ENCODE measurements at places on chromosomes 4 and X.

DNA sequence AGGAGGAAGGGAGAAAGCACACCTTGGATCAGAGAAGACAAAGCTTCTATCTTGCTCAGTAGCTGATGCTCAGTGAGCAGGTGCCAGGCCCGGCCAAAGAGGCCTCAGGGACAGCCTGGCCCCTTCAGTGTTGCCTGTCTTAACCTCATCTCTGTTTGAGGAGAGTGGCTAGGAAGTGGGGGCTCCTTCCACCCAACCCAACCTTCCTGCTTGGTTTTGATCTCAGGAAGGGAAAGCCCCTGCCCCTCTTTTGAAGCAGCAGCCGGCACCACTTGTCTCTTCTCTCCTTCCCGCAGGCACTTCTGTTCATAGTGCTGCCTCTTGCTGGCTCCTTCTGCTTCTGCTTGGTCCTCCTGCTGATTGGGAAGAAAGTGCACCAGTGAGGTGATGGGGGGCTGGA, 2.4 kb upstream of the AFF2 start:
- DNase-seq = no peak

DNA sequence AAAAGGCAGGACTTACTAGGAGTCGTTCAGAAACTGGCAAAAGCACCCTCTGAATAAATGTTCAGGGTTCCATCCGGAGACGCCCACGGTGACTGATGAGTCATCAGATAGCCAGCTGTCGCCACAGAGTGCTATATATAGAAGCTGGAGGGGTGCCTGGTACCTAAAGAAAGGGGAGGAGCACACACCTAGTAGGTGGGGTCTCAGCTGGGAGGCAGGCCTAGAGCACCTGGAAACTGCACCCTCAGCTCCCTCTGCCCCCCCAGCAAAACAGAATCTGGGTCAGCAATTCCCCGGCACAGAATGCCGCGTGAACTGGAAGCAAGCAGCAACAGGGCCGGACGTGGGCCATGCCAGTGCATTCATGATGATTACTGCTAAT, 242.0 kb downstream of the BCOR start:
- DNase-seq = no peak

GRCh38 chrX:10634392-10635161, 14.2 kb upstream of the MID1 start:
- DNase-seq = peak; percentile 90

- no peak for DNase-seq
Observed at GRCh38 chrX:97452283-97452682, 568.6 kb downstream of the RPA4 start.

GRCh38 chr4:173547889-173548288, 17.9 kb upstream of the HAND2 start:
- no peak for DNase-seq

DNA sequence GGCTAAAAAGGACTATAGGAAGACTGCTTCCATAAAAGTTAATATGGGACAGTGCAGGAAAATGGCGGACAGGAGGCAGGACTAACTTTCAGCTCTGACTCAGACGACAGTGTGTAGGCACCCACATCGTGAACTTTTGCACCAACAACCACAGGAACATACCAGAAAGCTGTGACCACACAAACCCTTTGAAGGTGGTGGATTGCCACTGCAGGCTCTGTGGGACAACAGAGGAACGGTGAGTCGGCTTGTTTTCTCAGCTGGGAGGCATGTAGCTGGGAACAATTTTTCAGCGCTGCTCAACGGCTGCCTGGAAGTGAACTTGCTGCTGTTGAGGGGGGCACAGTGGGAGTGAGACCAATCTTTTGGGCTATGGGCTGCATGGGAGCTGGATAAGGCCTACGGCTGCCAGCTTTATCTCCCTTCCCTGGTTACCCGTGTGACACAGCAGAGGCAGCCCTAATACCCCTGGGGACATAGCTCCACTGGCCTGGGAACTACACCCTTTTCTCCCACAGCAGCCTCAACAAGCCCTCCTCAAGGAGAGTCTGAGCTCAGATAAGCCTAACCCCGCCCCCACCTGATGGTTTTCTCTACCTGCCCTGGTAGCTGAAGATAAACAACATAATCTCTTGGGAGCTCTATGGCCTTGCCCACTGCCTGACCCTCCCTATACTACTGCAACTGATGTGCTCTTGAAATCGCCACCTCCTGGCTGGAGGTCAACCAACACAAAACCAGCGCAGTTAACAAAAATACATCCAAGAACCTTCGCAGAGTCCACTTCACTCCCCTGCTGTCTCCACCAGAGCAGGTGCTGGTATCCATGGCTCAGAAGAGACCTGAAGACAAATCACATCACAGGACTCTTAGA, 1537.0 kb downstream of the C4orf33 start:
- DNase-seq = peak; percentile 45
